ENCODE measurements at places on chromosomes 4 and X. TPM values are rescaled to one million over a fixed set of nuclear protein-coding genes. Genes with fewer than 3 reads are reported as not detected.

- H3K4me3 ChIP-seq: no peak overlapping the region
- H3K27ac ChIP-seq: no peak overlapping the region
- H3K27me3 ChIP-seq: no peaks in the 10 kb centered on the region
- DNase-seq: no peak
Measured at GRCh38 chr4:74543231-74543781, 98.4 kb downstream of the AREG start.

SMIM14 gene
- total RNA-seq: 15.1 TPM

GRCh38 chrX:116204932-116205331 lies 34.4 kb downstream of the AGTR2 start:
- H3K27me3 ChIP-seq: no peaks in the 10 kb centered on the region
- H3K4me3 ChIP-seq: no peak overlapping the region
- H3K36me3 ChIP-seq: no peaks in the 10 kb centered on the region
- H3K27ac ChIP-seq: no peak overlapping the region
- peak; percentile 1 for DNase-seq
- no peaks in the 10 kb centered on the region for H3K4me1 ChIP-seq

DNA sequence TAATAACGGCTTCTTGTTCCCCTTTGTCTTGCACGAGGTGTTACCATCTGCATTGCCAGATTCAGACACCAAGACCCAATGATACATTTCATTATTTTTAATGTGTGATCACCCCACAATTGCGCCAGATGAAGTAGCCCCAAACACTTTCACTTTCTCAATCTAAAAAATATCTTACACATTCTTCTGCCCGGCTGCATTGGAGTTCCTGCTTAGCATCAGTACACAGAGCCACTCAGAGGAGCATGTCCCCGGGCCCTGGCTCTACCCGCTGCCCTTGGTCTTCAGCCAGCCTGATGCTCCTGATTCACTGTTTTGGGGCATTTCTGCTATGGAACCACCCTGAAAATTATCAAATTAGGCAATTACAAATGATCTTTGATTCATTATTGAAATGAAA lies 66.0 kb upstream of the TENM3 start:
- DNase-seq: no peak
- no peak overlapping the region for H3K4me3 ChIP-seq
- no peak overlapping the region for H3K27ac ChIP-seq
- no peaks in the 10 kb centered on the region for H3K27me3 ChIP-seq

NXT2 gene
- 5.3 TPM for total RNA-seq

All from endothelial cell of umbilical vein (primary cell).